Mucosa of gallbladder (tissue), 1 donor: ENCODE measurements at places on chromosomes 2 and 18.

DNA sequence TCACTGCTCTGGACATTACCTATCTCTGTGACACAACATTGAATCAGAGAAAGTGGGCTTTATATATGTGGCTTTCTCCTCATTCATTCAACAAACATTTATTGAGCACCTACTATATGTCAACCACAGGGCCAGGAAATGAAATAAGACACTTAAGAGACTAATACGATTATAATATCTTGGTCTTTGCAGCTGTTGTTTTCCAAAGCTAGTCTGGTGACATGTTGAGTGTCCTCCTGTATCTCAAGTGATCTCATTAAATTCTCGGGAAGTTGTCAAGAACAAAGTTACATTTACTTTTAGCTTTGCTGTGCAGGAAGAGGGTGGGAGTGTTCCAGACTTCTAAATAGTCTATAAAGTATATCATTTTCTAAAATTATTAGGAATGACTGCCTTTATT is 164.6 kb upstream of the SP5 start:
- no peak for DNase-seq

GRCh38 chr2:231211486-231211885 is 13.1 kb downstream of the ARMC9 start:
- no peak for DNase-seq

GRCh38 chr2:66897691-66898150 is 462.8 kb downstream of the MEIS1 start:
- no peak for DNase-seq

GRCh38 chr2:24049485-24050021 is at the start of gene FKBP1B:
FKBP1B (plus strand) TSS chr2:24049741; CDS start chr2:24049850, 109 bp downstream.
- peak; percentile 18 for DNase-seq

DNA sequence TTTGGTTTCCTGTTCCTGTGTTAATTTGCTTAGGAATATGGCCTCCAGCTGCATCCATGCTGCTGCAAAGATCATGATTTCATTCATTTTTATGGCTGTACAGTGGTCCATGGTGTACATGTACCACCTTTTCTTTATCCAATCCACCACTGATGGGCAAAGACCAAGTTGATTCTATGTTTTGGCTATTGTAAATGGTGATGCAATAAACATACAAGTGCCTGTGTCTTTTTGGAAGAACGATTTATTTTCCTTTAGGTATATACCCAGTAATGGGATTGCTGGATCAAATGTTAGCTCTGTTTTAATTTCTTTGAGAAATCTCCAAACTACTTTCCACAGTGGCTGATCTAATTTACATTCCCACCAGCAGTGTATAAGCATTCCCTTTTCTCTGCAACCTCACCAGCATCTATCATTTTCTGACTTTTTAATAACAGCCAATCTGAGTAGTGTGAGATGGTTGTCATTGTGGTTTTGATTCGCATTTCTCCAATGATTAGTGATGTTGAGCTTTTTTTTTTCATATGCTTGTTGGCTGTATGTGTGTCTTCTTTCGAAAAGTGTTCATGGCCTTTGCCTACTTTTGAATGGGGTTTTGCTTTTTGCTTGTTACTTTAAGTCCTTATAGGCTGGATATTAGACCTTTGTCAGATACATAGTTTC is 19.4 kb downstream of the EXOC6B start:
- no peak for DNase-seq

- DNase-seq, result no peak
These were observed 17.7 kb downstream of the SPIRE1 start for GRCh38 chr18:12639990-12640880.

DNA sequence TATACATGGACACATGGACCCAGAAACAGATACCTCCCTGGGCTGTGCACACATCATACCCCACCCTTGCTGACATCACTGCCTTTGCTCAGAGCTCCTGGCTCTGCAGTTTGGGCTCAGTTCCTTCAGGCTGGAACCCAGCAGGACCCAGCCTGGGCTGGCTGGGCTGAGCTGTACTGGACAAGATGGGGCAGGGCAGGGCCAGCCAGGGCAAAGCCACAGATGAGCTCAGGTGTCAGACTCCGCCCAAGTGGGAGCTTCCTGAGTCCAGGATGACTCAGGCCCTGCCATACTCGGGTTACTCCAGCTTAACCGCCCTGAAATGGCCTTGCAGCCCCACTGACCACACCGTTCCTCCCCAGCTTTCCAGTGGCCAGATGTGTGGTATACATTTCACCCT is 284.9 kb downstream of the OSR1 start:
- no peak for DNase-seq

DNA sequence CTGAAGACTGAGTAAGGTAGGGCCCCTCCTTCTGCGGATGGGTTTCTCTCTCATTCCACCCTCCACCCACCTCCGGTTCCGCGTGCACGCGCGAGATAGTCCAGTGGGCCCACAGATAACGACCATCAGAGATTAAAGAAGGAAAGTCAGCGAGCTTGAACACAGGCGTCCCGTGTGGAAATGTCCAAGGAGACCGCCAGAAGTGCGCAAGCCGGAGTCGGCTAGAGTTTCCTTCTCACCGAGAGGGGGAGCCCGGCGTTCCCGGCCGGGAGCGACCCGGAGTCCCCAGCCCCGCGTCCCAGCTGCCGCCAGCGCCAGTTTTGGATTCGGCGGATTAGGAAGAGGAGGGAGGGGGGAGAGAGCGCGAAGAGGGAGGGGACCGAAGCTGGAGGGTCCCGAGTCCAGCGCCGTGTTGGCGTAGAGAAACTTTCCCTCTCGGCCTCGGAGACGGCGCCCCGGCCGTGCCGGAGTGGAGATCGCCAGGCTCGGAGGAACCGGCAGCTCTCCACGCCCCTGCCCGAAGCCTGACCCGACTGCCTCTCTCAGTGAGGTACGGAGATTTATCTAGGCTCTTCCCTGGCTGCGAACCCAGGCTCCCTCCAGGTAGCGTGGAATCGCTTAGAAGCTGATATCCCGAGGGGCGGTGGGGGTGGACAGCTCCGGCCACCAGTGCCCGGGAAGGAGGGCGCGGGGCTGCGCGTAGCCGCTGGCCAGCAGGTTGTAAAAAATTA is at the start of gene GULP1:
TSS of gene GULP1 (plus strand) at position 258 of the 731 bp plus-strand sequence. CDS start 185,829 bp downstream, outside the sequence.
- DNase-seq, result peak; percentile 68

DNA sequence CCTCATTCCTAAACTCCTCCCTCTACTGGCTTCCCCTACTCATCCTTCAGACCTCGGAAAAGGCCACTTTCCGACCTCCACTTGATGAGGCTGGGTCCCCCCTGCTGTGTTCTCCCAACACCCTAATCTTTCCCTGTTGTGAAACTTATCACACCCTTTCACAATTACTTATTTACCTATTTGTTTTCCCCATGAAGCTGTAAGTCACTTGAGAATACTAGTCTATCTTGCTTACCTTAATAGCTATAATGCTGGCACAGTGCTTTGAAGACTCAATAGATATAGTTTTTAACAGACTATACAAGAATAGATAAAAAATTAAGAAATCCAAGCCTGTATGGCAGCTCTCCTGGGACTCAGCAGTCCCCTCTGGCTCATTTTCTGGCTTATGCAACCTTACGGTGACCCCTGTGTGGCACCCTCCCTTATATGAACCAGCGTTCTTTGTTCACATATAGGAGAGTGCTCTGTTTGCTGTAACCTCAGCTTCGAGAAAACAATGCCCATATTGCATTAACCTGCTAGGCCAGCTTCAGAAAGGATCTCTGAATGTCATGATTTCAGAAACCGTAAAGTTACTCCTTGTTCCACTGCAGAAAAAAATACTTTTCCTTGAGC is 220.4 kb upstream of the PKDCC start:
- no peak for DNase-seq

DNA sequence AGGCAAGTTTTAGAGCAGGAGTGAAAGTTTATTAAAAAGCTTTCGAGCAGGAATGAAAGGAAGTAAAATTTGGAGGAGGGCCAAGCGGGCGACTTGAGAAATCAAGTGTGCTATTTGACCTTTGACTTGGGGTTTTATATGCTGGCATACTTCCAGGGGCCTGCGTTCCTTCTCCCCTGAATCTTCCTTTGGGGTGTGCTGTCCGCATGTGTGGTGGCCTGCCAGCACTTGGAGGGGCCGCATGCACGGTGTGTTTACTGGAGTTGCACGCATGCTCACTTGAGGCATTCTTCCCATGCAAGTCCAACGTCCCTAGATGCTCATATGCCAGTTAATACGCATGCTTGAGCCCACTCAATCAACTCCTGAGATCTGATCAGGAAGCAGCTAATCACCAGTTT is 78.3 kb upstream of the MAP4K4 start:
- peak; percentile 51 for DNase-seq

DNA sequence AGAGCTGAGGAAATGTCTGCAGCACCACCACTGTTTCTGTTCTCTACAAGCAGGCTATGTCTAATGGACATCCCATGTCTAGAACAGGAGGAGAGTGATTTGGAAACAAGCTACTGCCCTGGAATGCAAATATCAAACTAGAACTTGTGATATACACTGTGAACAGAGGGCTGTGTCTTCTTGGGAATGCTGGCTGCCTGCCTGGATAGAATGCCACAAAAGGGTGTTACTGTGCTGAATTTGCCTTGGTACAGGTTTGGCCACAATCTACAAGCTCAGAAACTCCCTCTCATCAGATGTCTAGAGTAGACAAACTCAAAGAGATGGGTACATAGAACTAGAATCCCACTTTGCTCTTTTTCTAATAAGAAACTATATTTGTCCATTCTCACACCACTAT is 170.5 kb downstream of the NYAP2 start:
- no peak for DNase-seq

- DNase-seq, result no peak
These were observed 138.2 kb downstream of the ASXL3 start for GRCh38 chr18:33716061-33716683.

GRCh38 chr2:173996766-173997165 is 31.6 kb upstream of the SP3 start:
- DNase-seq, result no peak

GRCh38 chr2:36671731-36672130 is 24.8 kb upstream of the VIT start:
- no peak for DNase-seq

- DNase-seq, result no peak
These were observed 47.2 kb downstream of the SMAD4 start for GRCh38 chr18:51077217-51077616.
